ENCODE measurements at places on chromosomes 16 and 17. TPM values are rescaled to one million over a fixed set of nuclear protein-coding genes. Genes with fewer than 3 reads are reported as not detected.

Gene FAM117A
- total RNA-seq, result 1.3 TPM

Gene CLEC18B
- 0.47 TPM for total RNA-seq

Gene CRISPLD2
- 3.1 TPM for total RNA-seq

Gene SMCR8
- total RNA-seq, result 12.9 TPM

Gene CALB2
- total RNA-seq, result under 0.01 TPM

Gene ZBTB4
- 12.5 TPM for total RNA-seq

Gene ABCA10
- total RNA-seq, result 5.2 TPM

Gene SLX1B
- total RNA-seq, result 2.0 TPM
